Hypothalamus (tissue), 51 donors: ENCODE measurements at places on chromosomes 4 and X.

DNA sequence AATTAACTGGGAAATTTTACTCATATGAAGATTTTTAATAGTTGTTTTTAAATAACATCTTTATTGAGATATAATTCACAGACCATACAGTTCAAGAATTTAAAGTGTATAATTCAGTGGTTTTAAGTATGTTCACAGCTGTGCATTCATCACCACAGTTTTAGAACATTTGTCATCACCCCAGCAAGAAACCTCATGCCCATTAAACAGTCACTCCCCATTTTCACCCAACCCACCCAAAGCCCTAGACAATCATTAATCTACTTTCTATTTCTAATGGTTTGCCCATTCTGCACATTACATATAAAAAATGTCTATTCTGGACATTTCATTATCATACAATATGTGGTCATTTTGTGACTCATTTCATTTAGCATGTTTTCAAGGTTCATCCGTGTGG is 2.8 kb downstream of the UPRT start:
- no peak for DNase-seq

GRCh38 chrX:155242300-155242699 is 22.0 kb downstream of the RAB39B start:
- no peak for DNase-seq

DNA sequence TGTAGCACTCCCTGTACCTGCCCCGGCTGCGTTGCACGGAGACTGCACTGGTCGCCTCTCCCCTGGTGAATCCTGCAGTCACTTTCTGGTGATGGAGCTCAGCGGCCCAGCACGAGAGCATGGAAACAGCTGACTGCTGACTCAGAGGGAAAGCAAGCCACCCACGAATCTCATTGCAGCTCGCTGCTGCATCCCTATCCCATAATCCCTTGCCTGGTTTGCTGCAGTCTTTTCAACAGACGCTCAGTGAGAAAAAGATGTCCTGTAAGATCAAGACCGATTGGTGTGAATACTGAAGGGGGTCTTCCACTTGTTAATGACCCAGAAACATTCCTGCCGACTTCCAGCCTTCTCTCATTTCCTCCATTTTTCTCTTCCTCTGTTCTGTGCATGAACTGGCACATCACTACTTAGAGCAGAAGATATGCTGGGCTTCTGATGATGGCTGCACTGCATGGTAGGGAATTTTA is 52.9 kb downstream of the TRIM2 start:
- DNase-seq = peak; percentile 10

- DNase-seq = no peak
Observed at GRCh38 chrX:69216911-69217310, 51.7 kb upstream of the PJA1 start.

DNA sequence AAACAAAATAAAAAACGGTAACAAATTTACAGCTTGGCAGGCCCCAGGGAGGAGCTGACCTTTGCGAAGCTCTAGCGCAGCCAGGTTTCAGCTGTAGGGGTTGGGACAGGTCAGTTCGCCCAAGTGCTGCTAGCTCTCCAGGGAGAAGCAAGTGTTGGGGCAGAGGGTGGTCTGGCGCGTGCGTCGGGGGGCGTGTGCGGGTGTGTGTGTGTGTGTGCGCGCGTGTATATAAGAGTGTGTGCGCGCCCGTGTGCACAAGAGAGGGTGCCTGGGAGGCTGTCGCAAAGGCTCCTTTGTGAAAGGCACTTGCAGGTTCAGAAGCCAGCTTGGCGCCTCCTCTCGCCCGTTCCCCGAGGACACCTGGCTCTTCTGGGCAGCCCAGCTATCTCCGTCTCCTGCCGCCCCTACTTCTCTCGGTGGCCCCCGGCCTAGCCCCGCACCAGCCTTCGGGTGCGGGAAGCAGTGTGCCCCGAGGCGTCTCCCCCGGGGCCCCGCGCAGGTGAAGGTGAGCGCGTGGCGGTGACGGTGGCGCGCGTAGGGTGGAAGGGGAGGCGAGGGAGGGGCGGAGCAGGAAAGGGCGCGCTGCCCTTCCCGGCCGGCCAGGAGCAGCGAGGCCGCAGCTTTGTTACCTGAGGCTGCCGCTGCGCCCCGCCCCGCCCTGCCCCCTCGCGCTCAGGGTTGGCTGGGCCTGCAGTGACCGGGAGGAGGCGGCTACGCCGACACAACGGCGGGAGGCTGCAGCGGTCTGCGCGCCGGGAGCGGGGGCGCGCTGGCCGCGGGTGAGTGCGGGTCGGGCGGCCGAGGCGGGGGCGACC is at the start of gene FHDC1:
FHDC1 (plus strand) TSS at position 693 of the 815 bp plus-strand sequence. CDS start 6,735 bp downstream, outside the sequence.
- DNase-seq = no peak

GRCh38 chrX:109440475-109440874 is 41.4 kb downstream of the GUCY2F start:
- DNase-seq = no peak

DNA sequence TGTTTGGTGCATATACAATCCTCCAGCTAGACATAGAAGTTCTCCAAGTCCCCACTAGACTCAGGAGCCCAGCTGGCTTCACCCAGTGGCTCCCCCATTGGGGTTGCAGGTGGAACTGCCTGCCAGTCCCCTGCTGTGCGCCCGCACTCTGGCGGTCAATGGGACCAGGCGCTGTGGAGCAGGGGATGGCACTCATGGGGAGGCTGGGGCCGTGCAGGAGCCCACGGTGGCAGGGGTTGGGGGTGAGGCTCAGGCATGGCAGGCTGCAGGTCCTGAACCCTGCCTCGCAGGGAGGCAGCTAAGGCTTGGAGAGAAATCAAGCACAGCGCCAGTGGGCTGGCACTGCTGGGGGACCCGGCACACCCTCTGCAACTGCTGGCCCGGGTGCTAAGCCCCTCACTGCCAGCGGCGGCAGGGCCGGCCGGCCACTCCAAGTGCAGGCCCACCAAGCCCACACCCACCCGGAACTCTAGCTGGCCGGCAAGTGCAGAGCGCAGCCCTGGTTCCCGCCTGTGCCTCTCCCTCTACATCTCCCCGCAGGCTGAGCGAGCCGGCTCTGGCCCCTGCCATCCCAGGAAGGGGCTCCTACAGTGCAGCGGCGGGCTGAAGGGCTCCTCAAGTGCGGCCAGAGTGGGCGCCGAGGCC is 12.7 kb upstream of the TMPRSS11D start:
- no peak for DNase-seq

GRCh38 chr4:61741327-61742096 is 541.4 kb downstream of the ADGRL3 start:
- DNase-seq = no peak

DNA sequence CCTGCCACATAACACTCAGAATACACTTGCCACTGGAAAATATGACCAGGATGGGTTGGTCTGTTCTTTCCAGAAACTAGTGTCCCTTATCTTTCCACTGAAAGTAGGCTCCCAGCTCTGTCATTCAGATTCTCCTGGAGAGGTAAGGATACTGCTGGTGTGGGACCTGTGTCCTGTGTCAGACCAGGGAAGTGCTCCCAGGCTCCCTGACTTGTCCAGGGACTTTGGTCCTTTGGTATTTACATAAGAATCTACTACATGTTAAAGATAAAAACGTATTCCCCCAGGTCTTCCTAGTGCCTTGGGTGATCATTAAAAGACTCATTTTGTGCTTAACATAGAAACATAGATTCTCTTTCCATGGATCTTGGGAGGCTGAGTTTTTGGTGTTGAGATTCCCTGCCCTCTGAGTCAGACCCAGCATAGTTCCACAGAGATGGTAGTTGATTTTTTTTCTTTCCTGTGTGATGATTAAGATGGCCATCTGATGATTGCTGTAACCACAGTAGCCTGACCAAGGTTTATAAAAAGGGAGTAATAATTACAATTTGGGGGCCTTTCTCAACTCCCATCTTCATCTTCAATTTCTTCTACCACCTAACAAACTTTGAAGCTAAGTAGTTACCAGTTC is 159.8 kb upstream of the JADE1 start:
- no peak for DNase-seq

GRCh38 chrX:136778916-136779315 is 1.8 kb downstream of the ARHGEF6 start:
- no peak for DNase-seq

GRCh38 chrX:153365670-153366069 is 31.7 kb downstream of the ZNF275 start:
- no peak for DNase-seq

GRCh38 chr4:633406-633805 is 8.0 kb downstream of the PDE6B start:
- DNase-seq = no peak

DNA sequence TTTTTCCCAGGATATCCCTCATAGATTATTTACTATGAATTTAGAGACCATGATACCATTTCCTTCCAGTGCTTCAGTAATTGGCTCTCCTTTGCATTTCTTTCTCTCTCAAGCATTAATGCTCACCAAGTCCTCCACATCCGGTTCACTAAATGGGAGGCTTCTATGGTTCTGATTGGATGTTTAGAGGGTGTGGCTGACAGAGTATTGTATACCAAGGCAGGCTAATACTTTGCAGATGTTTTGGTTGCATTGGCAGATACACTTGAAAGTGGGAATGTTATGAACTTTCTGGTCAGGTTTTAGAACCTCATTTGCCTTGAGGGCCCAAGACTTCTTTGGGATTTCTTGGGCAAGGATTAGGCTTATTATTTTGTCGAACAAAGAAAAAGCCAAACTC is 24.2 kb downstream of the CBLL2 start:
- DNase-seq = no peak

DNA sequence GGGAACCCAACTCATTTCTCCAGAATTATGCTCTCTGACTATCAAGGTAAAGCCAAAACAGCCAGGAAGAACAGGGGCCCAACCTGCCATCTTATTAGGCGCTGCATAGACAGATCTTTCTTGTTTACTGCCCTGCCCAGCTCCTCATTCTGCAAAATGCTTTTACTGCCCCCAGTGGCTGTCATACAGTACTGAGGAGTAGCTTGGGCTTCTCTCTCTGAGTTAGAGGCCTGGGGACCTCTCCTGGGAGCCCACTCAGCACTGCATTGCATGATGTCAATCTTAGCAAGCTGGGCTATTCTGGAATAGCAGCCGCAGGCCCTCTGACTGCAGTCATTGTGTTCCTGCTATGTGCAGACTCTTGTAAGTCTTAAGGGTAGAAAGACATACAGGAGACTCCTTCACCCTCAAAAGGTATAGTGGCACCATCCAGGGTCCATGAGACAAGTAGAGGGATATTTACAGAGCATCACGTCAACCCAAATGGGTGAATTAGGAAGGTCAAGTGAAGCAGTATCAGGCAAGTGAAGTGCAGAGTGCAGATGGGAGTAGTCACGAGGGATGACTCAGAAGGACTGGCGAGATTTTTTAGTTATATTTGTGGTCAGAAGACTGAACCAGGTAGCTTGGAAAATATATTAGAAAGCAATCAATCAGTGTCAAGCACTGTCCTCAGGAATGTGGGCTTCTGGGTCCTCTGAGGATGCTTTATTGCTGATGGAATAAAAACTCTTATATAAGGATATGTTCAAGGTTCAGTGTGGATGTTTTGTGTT is 294.1 kb upstream of the SFRP2 start:
- no peak for DNase-seq

- DNase-seq = no peak
Observed at GRCh38 chr4:156378033-156378665, 424.5 kb upstream of the CTSO start.

DNA sequence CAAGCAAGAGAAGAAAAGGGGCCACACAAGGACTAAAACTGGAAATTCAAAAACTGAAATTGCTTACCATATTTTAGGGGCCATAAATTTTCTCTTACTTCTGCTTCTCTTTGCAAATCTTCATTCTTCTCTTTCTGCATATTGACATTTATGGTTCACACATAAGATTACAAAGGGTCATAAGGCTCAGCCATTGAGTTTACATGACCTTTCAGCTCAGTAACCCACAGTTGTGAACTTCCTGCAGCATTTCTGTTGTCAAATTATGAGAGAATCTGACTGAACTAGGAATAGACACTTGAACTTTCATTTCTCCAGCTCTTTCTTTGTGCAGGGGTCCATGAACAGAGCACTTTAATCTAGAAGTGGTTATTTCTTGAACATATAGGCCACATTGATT is 434.8 kb upstream of the CT83 start:
- DNase-seq = no peak

GRCh38 chr4:162952232-162952631 is 214.5 kb downstream of the NAF1 start:
- DNase-seq = no peak

DNA sequence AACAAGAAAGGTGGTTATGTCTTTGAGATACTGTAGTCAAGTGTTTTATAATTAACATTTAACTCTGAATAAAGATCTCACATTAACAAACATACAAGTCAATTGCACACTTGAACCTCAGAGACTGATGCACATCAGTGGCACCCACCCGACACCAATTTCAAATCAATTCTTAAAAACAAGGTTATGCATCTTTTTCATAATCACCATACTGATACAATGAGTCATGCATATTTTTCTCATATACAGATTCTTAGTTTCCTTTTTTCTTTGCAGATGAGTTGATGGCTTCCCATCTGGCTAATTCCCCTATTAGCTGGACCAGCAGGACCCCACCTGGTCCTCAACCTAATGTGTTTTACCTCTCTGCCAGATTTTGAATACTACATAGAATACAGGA is 136.2 kb upstream of the RPL34 start:
- no peak for DNase-seq

- no peak for DNase-seq
Observed at GRCh38 chr4:159267869-159268285, 165.0 kb downstream of the RAPGEF2 start.

DNA sequence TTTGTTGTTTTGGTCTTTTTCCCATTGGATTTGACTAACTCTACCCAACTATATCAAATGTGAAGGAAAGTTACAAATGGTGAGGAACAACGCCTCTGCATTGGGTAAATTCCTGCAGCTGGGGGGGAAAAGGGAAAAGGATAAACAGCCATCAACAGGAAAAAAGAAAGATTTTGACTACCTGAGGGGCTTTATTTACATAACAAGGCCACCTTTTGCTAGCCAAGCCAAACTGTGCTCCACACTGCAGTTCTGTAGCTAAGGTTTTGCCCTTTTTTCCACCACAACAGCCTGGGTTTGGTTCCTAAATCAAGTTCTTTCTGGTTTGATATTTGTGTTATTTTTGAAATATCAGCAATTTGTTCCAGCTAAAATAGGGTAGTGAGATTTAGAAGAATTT is 40.8 kb downstream of the RHOXF2B start:
- DNase-seq = no peak

DNA sequence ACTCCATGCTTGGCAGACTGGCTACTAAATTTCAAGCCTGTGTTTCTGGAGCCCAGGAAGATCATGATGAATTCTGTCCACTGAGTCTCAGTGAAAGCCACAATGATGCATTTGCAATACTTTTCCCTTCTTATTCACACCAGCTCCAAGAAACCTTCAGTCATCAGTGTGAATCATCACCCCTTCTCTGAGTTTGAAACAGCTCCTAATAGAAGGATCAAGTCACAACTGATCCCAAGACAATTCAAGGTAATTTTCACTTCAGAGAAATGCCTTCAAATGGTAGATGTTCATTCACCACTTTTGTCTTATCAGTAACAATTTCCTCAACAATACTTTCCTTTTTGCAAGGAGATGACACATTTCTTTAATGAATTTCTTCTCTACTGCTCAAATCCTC is 257.4 kb downstream of the NLGN4X start:
- DNase-seq = no peak

DNA sequence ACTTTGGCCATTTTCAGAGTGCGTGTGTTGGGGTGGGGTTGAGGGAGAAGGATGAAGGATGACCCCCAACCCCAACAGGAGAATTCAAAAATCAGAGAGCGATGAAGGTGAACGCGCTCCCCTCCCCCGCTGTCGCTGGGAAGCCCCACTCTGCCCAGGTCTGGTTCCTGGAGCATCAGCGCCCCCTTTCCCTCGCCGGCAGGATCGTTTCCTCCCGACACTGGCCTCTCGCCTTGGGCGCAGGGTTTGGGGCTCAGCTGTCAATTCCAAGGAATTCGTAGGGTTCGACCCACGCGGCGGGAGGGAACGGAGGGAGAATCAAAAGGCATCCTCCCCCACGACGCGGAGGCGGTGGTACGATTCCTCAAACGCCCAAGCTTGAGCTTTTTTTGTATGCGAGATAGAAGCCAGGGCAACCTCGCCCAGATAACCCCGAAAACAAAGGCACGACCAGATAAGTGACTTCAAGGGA is 1.0 kb upstream of the PDGFRA start:
- peak; percentile 71 for DNase-seq
